ENCODE measurements at places on chromosomes 16 and 17.

- no peak for DNase-seq
These were observed 422 bp downstream of the CD300LF start for GRCh38 chr17:74712301-74712700.

GRCh38 chr17:39970157-39970692 is 7.4 kb downstream of the GSDMA start:
- DNase-seq = no peak

GRCh38 chr17:75752802-75753513 is 12.0 kb downstream of the GALK1 start:
- no peak for DNase-seq

GRCh38 chr17:66347661-66348514 is 45.5 kb downstream of the PRKCA start:
- no peak for DNase-seq

- peak; percentile 81 for DNase-seq
These were observed 12.7 kb downstream of the MRM3 start for GRCh38 chr17:794876-795275.

GRCh38 chr16:82405736-82406135 is 221.0 kb upstream of the CDH13 start:
- DNase-seq = no peak

DNA sequence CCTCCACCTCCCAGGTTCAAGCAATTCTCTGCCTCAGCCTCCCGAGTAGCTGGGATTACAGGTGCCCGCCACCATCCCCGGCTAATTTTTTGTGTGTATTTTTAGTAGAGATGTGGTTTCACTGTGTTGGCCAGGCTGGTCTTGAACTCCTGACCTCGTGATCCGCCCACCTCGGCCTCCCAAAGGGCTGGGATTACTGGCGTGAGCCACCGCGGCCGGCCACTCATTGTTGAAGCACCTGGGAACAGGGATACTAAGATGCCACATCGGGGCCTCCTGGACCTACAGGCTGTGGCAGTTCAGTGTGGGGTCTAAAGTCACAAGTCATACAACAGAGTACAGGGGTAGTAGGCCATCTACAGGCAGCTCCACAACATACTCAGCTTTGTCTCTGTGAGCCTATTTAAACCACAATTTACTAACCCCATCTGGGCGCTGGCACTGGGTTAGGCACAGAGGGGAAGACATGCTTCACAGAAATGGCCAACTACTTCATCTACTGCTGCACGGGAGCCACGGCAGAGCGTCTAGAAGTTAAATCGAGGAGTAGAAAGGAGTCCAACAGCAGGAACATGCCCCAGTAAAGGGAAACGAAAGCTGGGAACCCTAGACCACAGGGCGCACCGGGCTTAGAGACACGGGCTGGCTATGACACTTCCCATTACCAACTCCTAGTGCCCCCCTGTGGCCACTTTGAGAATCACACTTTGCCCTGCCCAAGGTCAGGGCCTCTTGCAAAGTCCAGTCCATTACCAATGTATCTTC is 4.3 kb downstream of the VAMP2 start:
- peak; percentile 97 for DNase-seq

GRCh38 chr16:379183-379960 is 2.4 kb downstream of the PGAP6 start:
- DNase-seq = peak; percentile 83

DNA sequence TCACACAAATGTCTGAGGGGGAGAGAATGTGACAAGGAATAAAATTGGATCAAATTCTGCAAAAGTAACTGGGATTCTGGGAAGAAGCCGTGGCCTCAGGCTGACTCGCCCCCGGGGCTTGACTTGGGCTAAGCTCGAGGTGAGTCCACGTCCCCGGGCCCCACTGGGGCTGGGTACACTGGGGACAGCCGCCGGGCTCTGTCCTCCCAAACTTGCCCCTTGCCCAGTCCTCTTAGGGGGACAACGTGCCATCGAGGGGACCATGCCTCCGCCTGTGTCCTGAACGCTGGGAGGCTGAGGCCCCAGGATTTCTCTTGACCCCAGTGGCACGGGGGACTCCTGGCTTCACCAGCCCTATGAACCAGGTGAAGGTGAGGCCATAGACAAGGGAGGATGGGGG is 21.1 kb downstream of the DOC2B start:
- no peak for DNase-seq

DNA sequence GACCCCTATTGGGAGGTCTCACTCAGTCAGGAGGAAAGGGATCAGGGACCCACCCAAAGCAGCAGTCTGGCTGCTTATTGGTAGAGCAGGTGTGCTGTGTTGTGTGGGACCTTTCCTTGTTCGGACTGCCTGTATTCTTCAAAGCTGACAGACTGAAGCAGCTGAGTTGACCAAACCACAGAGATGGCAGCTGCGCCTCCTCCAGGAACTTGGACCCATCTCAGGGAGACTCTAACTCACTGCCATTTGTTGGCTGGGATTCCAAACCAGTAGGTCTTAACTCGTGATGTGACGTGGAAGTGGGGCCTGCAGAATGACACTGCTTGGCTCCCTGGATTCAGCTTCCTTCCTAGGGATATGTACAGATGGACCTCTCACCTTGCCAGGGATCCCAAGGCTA is 9.6 kb upstream of the UQCRC2 start:
- DNase-seq = no peak

GRCh38 chr16:58299757-58300349 is 5.0 kb upstream of the PRSS54 start:
- peak; percentile 65 for DNase-seq

DNA sequence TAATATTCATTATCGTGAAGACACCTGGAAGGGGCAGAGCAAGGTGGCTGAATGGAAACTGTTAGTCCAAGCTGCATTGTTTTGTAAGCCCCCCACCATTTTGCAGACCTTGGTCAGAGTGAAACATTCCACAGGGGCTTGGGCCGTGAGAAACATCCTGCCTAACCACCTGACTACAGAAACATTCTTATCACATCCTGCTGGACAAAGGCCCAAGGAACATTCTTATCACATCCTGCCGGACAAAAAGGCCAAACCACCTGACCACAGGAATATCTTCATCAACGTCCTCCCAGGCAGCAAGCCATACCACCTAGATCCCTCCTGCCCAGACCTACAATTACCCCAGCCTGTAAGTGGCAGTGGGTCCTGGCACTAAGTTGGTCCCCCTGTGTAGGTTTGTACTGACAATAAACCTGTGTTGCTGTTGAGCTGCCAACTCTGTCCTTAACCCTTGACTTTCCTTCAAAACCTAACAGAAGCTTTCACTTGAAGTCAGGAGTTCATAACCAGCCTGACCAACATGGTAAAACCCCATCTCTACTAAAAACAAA is 19.6 kb downstream of the ATF7IP2 start:
- DNase-seq = no peak

GRCh38 chr16:26830428-26831127 is 236.1 kb upstream of the C16orf82 start:
- no peak for DNase-seq
